ENCODE measurements at places on chromosomes 16 and 17.

- DNase-seq = no peak
Measured at GRCh38 chr16:70610273-70611223, 35.8 kb upstream of the IL34 start.

DNA sequence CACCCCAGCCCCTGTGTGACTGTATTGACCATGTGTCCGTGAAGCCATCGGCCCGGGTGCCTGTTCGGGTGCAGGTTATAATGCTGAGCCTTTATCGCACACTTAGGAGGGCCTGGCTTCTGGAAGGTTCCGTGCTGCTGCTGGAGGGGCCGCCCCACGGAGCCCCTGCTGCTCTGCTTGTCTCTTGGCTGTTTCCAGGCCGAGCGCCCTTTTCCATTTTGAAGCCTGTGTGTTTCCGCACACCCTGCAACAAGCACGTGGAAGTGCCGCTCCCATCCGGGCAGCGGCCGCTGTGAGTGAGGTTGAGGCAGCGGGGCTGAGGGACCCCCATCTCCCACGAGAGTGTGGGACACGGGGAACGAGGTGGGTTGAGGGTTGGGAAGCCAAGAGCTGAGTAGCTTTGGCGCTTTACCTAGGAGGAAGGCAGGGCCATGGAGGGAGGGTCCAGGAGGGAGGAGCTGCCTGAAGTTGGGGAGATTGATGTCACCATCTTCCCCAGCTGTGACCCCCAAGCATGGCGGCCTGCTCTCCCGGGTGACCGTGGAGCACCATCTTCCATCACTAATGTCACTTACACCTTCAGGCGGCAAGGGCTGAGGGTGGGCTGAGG, 200.1 kb upstream of the GSE1 start:
- no peak for DNase-seq

DNA sequence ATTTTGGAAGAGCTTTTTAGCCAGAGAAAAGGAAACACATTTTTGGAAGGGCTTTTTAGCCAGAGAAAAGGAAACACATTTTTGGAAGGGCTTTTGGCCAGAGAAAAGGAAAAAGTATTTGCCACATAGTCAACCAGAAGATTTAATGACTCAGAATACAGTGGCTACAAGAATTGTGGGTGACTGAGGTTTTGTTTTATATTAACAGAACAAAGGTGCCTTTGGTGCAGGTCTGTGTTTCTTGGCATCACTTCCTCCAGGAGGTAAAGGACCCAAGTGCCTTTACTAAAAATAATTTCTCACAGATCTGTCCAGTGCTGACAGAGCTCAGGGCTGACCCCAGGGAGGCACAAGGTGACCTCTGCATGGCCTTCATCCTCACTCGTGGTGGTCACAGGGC, 363.1 kb downstream of the CA10 start:
- DNase-seq = no peak

- no peak for DNase-seq
Measured at GRCh38 chr16:49704586-49705155, 151.2 kb downstream of the ZNF423 start.

- no peak for DNase-seq
Measured at GRCh38 chr17:81582749-81583148, 30.6 kb upstream of the FAAP100 start.

- no peak for DNase-seq
Measured at GRCh38 chr16:5668553-5668952, 571.0 kb upstream of the EEF2KMT start.
